ENCODE measurements at places on chromosomes 13 and 19.

GRCh38 chr19:56144376-56144775 is 3.3 kb downstream of the ZNF444 start:
- DNase-seq = no peak

DNA sequence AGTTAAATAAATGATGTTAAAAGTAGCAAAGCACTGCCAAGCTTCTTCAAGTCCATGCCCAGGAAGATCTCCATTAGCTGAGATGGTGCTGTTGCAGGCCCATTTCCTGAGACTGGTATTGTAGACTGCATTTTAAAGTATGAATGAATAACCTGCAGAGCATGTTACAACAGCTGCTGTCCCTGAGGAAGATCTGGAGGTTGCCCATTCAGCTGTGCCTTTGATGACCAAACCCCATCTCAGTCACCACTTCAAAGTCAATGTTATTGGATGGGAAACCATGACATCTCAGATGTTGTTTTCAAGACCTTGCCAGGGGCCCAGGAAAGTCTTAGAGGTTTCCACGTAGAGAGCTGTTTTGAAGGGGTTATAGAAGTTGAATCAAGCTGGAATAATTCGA is 281.3 kb downstream of the MTUS2 start:
- no peak for DNase-seq

GRCh38 chr19:23565256-23565655 is 121.8 kb downstream of the ZNF675 start:
- no peak for DNase-seq

GRCh38 chr13:50654331-50654730 is 189.2 kb downstream of the DLEU7 start:
- no peak for DNase-seq

GRCh38 chr13:93345770-93346169 is 119.2 kb downstream of the GPC6 start:
- DNase-seq = no peak

DNA sequence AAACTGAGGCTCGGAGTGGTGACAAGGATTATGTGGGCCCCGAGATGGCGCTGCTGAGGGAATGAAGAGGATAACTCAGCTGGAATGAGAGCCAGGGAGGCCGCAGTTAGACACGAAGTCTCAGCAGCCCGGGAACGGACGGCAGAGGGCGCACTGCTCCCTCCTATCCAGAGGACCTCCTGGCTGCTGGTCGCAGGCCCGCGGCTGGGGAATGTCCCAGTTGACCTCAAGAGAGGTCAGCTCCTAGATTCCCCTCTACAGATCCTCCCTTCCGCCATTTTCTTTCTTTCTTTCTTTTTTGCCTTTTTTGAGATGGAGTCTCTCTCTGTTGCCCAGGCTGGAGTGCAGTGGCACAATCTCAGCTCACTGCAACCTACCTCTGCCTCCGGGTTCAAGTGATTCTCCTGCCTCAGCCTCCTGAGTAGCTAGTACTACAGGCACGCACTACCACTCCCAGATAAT is 24.1 kb upstream of the ASPDH start:
- DNase-seq = peak; percentile 82

GRCh38 chr13:79989217-79989661 is 351.7 kb downstream of the SPRY2 start:
- no peak for DNase-seq

- DNase-seq = no peak
Measured at GRCh38 chr19:16340092-16340491, 15.5 kb downstream of the KLF2 start.

DNA sequence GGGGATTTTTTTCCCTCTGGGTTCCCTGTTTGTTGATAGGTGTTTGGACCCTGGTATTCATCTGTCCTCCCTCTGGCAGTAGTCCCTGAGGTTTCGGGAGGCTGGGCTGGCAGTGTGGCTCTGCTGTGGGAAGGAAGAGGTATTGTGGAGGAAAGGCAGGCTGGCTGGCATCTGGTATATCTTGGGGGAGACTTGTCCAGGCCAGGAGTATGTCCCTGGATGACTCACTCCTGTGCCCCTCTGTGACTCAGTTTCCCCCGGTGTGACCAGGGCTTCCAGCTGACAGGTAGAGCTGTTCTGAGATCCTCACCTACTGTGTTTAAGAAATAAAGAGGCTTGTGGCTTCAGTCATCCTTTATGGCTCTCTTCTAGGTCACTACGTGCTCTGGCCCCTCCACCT is 14.2 kb upstream of the ZNF492 start:
- DNase-seq = no peak

DNA sequence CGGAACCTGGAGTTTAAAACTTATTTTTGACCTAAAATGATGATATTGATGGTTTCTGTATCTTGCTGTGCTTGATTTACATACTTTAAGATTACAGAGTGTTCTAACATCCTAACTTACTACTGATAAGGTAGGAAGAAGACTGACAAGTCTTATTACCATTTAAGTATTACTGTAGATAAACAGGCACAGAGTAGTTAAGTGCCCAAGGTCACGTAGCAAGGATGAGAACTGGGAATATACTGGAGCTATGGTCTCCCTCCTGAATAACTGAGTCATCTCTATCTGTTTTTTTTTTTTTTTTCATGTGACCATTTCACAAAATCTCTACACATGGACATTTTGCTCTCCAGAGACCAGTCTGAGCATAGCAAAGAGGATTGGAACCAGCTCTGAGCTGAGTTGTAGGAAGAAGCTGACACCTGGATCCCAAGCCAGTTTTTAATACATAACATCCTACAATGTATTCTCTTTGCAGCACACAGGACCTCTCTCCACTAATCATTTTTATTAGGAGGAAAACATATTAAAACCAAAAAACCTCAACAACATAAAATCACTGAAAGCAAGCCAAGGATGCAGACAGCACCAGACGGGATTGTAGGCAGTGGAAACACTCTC is 173.5 kb downstream of the DNAJC15 start:
- DNase-seq = no peak

DNA sequence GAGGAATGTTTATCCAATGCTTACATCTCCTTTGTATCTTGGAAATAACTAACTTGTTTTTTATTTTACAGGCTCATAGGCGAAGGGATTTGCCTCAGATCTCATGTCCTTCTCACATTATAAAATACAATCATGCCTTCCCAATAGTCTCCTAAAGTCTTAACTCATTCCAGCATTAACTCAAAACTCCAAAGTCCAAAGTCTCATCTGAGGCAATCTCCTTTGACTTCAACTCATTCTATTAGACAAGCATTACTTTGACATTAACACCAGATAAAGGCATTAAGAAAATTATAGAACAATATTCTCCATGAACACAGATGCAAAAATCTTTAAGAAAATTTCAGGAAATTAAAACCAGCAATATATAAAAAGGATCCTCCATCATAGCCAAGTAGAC is 137.6 kb downstream of the DNAJC3 start:
- DNase-seq = no peak

DNA sequence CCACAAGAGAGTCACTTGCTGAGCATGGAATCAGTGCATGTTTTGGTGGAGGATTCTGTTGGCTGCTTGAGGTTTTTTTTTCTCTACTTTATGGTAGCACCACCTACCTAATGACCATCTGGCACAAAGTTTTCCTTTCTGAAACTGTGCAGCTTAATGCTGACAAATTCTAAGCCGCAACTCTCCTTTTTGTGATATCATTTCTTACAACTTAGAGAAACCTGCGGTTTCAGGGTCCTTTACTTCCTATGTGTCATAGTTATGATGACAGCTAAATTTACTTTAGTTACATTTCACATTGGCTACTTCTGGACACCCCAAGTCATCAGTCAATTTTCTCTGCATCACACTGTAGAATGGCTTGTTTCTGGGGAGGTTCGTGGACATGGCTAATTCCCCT is 115.4 kb upstream of the TMTC4 start:
- DNase-seq = no peak

- DNase-seq = no peak
Measured at GRCh38 chr13:79995334-79995733, 345.6 kb downstream of the SPRY2 start.

DNA sequence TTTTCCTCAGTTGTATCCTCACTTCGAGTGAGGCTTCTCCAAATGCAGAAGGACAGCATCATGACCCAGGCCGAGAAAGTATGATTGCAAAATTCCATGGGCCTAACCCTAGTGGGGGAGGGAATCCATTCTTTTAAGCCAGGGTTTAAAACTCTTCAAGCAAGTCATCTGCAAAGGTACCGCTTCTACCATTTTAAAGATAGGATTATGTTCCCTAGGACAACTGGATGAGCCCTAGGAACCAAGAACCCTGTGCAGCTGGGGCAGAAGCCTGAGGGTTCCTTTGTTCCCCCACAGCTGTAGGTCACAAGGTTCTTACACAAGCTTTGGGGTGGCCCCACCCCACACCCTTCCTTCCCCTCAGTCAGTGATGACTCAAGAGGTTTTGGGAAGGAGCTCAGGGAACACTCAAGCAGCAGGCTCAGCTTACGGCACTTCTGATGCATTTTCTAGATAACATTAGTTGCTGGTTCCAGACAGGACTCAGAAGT is 13.5 kb downstream of the ARL11 start:
- DNase-seq = peak; percentile 80

DNA sequence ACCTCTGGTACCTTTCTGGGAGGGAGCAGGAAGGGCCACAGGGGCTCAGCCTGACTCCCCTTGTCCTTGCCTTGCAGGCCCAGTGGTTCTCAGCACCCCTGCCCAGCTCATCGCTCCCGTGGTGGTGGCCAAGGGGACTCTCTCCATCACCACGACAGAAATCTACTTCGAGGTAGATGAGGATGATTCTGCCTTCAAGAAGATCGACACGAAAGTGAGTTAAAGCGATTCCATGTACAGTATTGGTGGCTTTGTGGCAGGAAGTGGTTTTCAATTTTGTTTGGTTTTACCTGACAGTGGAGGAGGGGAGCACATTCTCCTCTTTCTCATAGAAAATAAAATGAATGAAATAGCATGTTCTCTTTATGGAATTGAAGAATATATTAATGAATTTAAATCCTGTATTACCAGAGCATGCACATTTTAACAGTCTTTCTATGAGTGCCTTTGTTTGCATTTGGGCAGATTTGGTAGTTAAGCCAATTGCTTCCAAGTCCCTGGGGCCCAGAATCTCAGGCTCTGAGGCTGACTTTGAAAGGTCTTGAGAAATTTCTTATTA is 4.1 kb downstream of the MAB21L1 start:
- no peak for DNase-seq

GRCh38 chr19:41691268-41691970 is 3.3 kb upstream of the CEACAM7 start:
- DNase-seq = no peak

DNA sequence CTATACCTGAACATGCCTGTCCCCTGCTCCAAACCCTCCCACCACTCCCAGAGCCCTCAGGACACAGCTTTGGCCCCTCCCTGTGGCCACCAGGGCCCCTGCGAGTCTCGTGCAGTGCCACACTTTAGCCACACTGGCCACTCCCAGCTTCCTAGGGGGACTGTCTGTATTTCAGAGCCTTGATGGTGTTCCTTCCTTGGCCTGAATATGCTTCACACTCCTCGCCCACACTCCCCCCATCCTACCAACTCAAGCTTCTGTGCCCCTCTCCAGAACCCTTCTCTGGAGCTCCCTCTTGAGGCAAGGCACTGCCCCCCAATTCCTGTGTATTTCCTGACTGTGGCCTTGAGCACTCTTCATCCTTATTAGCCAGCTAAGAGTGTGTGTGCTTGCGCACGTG is 80.2 kb downstream of the DPF1 start:
- DNase-seq = no peak

DNA sequence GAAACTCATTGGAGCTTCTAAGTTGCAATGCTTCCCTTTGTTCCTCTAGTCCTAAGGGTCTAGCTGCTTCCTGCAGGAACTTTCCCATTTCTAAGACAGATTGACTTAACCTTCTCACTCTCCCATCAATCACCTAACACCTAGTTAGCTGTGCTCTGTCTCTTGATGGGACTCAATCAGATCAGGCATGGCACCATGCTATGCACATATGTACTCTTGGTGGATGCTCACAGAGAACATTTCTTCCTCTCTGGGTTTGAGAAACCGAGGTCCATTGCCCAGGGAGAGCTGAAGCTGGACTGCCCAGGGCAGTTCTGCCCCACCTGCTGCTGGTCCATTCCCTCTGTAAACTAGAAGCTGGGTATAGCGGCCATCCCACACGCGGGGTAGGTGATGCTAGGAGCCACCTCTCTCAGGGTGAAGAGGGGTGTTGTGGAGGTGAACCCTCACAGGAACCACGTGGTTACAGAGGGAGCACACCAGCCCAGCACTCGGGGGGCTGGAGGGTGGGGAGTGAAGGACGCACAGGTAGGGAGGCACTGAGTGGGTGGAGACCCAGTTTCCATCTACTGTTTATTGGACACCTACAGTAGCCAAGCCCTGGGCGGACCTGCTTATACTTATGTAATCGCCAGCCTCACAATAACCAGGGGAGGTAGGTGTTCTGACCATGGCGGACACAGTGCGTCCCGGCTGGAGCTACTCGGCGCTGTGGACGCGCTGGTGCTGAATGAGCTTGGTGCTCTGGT is 3.1 kb upstream of the UBE2M start:
- DNase-seq = no peak

DNA sequence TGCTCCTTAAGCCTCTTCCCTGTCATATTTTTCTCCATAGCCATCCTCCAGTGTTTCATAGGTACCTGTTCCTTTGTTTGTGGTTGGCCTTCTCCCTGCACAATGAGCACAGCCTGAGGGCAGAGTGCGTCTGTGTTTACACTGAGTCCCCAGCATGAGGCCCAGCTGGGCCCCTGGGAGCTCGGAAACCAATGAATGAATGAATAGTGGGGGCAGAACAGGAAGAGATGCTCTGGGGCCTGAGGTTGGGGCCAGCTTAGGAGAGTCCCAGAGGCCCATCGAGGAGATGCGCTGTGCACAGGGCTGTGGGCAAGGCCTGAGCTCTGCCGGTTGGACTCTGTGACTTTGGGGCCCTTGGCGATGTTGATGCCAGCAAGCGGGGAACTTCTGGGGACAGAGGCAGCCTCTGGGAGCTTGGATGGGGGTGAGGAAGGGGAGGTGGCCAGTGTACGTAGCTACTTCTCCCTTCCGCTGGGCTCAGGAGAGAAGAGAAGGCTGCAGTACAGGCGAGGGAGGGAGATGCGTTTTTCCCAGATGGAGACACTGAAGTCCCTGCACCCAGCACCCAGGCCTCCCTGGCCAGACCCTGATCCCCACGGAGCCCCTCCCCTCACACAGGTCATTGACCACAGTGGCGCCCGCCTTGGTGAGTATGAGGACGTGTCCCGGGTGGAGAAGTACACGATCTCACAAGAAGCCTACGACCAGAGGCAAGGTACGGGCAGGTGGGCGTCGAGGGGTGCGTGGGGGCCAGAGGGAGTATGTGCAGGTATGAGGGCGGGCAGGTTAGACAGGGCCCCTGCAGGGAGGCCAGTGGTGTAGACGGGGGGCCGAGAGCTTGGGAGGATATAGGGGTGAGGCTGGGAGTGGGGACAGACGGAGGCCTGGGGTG is 5.1 kb downstream of the TBCB start:
- no peak for DNase-seq

Data from Right ventricle myocardium inferior (tissue), 1 donor.